Stimulated activated CD8-positive, alpha-beta memory T cell treated with anti-CD3 and anti-CD28 coated beads, Interleukin-7, amount 100 ng/mL, for 1 hour (primary cell): ENCODE measurements at places on chromosomes 5 and 9.

DNA sequence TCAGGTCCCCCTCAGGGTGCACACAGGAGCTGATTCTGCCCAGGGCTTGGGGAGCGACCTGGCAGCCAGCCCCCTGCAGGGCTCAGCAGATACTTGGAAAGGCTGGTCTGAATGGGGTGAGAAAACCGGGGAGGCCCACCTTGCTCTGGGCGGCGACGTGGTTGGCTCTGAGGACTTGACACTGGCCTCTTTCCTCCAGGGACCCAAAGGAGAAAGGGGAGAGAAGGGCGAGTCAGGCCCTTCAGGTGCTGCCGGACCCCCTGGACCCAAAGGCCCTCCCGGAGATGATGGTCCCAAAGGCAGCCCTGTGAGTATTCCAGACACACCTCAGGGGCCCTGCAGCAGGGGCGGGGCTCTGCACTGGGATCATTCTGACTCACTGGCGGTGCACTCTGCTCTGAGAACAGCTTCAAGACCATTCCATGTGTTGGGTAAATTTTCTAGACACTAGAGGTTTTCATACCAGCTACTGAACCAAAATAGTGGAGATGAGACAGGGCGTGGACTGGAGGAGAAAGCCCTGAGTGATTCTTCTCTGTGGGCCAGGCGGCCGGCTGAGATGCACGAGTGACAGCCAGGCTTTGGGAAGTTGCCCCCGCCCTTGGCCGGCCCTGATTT is 65.9 kb upstream of the FCN2 start:
- DNase-seq = no peak

DNA sequence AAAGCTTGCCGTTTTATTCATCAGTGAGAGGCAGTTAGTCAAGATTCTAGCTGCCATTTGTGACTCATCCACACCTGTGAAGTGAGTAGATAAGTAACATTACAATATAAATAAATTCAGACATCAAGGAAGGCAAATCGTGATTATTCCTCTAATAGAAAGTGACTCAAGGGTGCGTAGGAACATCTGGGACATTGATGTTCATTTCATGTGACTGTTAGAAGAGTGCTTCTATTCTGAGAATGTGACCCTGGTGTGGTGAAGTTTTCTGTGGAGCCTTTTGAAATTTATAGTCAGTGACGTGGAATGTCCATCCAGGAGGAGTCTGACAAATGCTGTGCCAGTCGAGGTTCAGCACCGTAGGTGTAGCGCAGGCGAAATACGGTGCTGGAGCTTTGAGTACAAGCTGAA is 48.4 kb upstream of the FAM240B start:
- no peak for DNase-seq

DNA sequence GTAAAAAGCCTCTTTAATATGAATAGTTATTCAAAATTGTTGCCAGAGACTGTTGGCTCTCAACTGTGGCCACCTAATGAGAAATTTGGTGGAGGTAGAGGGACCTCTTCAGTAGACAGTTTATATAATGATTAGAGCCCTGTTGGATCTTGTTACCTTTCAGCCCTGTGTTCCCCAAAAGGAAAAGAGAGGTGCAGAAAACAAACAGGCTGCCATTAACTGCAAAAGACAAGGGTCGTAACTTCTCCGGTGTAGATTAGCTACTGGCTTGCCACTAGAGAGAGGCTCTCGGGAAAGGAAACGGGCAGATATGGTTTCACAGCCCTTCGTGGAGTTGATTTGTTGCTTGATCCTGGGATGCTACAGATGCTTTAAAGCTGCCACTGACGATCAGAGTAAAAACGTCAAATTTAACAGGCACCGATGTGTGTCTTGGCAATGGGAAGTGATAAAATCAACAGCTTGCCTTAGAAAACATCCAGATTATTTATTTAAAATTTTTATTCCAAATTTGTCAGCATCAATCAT is 7.8 kb downstream of the FST start:
- no peak for DNase-seq

GRCh38 chr9:138050472-138051330 is 173.1 kb downstream of the CACNA1B start:
- no peak for DNase-seq

GRCh38 chr9:23686257-23686656 is 139.8 kb downstream of the ELAVL2 start:
- no peak for DNase-seq

DNA sequence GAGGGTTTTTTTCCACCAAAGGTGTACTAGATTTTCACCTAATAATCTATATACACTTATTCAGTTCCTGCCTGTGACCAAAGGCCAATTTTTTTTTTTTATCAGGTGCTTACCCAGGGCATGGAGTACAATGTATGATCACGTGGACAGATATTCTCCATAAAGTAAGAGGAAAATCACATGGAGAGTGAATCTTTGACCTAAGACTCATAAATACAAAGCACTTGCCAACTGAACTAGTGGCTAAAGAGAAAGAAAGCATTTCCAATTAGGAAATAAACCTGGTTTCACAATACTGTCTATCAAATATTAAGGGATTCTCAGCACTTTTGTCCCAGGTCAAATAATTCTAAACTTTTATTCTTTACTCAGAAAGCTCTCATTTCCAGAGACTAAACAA is 33.0 kb upstream of the CEP120 start:
- DNase-seq = no peak

- DNase-seq = no peak
Observed at GRCh38 chr5:174811438-174811837, 87.1 kb downstream of the MSX2 start.

GRCh38 chr5:124504081-124504916 is 242.1 kb downstream of the ZNF608 start:
- no peak for DNase-seq

- no peak for DNase-seq
Observed at GRCh38 chr5:94916619-94917018, 298.1 kb downstream of the SLF1 start.

DNA sequence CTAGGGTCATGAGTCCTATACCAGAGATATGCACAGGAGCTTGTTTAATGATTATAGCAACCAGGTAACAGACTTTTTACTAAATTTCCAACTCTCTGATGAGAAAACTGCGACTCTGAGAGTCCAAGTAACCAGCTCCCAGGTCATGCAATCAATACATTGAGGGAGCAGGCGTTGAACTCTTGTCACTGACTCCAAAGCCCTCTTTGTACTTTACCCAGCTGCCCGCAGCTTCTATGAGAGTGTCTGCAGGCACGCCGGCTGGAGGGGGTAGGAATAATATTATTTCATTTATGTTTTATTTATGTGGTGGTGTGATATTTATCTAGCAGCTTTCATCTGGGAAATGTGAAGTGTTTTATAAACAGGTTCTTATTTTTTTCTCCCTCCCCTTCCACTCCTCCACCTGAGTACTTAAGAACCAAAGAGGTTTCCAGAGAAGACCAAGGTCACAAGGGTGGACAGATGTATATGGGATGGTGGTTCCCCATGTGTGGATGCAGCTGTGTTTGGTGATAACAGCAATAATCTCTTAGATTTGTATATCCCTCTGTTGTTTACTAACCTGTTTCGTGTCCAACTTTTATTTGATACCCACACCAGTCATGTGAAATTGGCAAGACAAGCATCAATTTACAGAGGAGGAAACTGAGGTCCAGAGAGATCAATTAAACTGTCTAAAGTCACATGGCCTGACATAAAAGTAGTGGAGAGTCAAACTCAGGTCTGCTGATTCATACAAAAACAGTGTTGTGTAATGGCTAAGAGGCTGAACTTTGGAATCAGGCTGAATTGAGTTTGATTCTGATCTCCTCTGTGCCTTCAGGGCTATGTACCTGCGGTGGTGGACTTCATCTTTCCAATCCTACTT is 140.2 kb upstream of the TRIM32 start:
- no peak for DNase-seq

GRCh38 chr5:134059758-134060495 is 54.6 kb upstream of the TCF7 start:
- no peak for DNase-seq

- DNase-seq = no peak
Observed at GRCh38 chr5:39199335-39199734, 20.0 kb downstream of the FYB1 start.

DNA sequence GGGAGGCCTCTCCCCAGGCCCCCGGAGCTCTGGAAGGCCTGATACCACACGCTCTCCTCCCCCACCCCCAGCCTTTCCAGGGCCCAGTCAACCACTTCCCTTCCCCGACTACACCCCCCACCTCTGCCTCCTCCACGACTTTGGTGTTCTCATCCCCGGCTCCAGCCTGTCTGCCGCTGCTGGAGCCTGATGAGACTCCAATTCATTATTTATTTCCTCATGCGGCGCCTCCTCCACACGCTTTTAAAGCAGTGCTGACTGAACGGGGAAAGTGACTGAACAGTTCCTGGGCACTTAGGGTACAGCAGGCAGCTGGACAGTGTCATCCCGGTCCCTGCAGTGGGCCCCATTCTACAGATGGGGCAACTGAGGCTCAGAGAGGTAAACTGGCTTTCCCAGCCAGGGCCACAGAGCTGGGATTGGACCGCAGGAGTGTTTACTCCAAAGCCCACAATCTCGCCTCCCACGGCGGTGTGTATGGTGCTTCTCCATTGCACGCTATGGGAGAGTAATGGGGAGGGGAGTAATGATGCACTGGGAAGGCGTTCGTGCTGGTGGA is 15.9 kb upstream of the RPL26L1 start:
- no peak for DNase-seq

- DNase-seq = no peak
Observed at GRCh38 chr5:14330729-14331385, 187.7 kb downstream of the TRIO start.

DNA sequence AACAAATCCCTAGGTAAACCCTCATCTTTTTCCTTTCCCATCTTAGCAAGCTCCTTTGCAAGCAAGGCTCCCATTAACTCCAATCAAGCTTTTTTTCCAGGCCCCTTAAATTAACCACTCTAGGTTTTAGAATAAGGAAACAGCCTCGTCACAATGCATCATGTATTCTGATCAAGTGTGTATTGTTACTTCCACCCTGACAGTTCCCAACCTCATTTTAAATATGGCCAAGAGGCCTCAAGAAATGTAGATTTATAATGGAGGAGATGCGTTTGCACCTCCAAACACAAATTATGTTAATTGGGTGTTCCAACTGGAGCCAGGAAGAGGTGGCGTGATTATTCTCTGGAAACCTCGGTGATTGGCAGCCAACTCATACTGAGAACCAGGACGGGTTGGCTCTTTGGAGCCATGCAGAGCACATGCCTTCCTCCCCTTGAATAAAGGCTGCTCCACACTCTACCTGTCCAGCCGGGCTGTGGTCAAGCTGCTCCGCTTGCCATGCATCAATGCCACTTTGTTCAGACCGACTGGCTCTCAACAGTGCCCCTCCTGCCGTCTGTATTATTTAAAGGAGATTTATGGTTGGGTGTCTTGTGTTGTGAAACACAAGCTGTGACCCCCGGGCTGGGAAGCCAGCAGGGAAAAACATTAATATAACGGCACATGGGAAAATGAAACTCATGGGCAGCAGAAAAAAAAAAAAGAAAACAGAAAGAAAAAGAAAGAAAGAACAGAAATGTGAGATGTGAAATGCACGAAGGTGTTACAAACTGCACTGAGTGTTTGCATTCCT is 191.1 kb downstream of the EBF1 start:
- no peak for DNase-seq
